Activated T-helper 17 cell treated with anti-CD3 and anti-CD28 coated beads, Interleukin-2, amount 50 U/mL, for 72 hours (primary cell): ENCODE measurements at places on chromosomes 12 and 14. TPM values are rescaled to one million over a fixed set of nuclear protein-coding genes. Genes with fewer than 3 reads are reported as not detected.

Gene FRMD6
- total RNA-seq, result 5.9 TPM

Gene CDH24
- 0.48 TPM for total RNA-seq

Gene ATG2B
- 18.3 TPM for total RNA-seq

Gene CLEC9A
- not detected for total RNA-seq

Gene HOXC6
- total RNA-seq, result not detected

Gene P3H3
- total RNA-seq, result not detected

Gene OS9
- 114 TPM for total RNA-seq

Gene STAC3
- 3.2 TPM for total RNA-seq

Gene TSPAN19
- not detected for total RNA-seq

Gene KRT81
- total RNA-seq, result not detected

Gene SLC5A8
- not detected for total RNA-seq

Gene CACNA2D4
- 13.7 TPM for total RNA-seq

Gene CAPZA3
- not detected for total RNA-seq

Gene GLI1
- 1.4 TPM for total RNA-seq

Gene KCNC2
- not detected for total RNA-seq

Gene MANSC1
- total RNA-seq, result 0.74 TPM

Gene MIPOL1
- 0.67 TPM for total RNA-seq

Gene ALDH1L2
- 2.8 TPM for total RNA-seq

Gene AMN
- 2.3 TPM for total RNA-seq

Gene SOAT2
- 0.28 TPM for total RNA-seq
